ENCODE measurements at places on chromosomes 12 and 14.

- DNase-seq, result no peak
Measured at GRCh38 chr12:106205208-106206069, 42.4 kb downstream of the CKAP4 start.

DNA sequence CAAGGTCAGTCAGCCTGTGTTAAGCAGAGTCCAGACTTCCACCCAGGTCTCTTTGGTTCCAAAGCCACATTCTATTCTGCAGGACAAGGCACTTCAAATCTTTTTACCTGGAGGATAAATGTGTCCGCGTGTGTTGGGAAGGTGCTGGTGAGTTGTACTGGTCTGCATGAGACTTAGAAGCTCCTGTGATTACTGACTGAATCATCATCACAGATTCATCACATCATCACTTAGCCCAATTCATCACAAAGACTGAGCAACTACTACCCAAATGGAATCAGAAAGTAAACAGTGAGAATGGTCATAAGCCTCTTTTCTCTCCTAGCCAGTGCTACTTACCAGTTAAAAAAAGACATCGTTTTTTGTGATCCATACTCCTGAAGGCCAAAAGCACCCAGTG lies 5.3 kb downstream of the SLC15A5 start:
- DNase-seq, result no peak

DNA sequence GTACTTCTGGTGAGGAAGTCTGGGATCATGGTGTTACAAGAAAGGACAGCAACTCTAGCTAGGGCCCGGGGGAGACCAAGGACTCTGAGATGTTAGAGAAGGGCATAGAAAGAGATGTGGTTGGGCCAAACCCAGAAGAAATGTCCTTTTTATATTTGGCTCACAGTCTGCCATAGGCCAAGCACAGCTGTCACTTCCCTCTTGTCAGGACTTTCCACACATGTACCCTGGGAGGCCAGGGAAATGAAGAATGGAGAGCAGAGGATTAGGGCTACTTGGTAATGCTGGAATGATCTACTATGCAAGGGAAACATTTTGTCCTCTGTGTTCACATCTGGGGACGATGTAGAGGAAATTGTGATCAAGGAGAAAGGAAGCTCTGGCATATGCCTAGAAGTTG lies 9.2 kb downstream of the MYO1A start:
- DNase-seq, result no peak

GRCh38 chr12:5102261-5102789 lies 58.6 kb downstream of the KCNA5 start:
- DNase-seq, result no peak

GRCh38 chr12:60231976-60232907 lies 636.4 kb downstream of the SLC16A7 start:
- DNase-seq, result no peak

GRCh38 chr14:61380984-61381383 lies 59.6 kb downstream of the PRKCH start:
- DNase-seq, result no peak

DNA sequence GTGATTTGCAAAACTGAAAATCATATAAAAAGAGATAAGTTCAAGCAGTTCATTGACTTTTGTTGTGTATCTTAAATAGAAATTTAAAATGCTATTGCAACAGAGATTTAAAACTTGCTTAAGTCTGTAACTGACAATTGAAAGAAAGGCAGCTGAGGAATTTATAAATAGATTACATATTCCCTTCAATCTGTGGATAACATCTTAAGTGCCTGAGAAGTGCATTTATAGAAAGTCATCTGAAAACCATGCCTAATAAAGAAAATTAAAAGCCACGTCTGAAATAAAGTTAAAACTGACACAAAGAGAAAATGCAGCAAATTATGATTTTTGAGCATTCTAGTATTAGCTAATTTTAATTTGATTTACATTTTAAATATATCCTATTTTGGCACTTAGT lies 479.8 kb downstream of the MDGA2 start:
- no peak for DNase-seq

GRCh38 chr14:20551606-20552005 lies 9.2 kb downstream of the RNASE9 start:
- no peak for DNase-seq

GRCh38 chr12:15933751-15934150 lies 22.6 kb downstream of the DERA start:
- no peak for DNase-seq

DNA sequence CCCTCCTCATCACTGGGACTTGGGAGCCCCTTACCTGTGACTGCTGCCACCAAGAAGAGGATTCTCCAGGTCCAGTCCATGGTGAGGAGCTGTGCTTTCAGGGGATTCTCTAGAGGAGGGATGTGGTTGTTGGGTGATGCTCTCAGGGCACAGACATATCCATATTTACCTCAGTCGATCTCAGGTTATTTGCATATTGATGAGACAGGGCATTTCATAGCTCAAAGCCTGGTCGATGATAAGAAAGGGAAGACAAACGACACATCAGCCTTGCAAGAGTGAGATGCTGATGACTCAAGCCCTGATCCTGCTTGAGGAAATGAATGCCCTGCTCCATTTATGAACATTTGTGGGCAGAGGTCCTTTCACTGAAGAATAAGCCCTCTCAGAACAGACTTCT lies 981.0 kb downstream of the TMEM121 start:
- no peak for DNase-seq

DNA sequence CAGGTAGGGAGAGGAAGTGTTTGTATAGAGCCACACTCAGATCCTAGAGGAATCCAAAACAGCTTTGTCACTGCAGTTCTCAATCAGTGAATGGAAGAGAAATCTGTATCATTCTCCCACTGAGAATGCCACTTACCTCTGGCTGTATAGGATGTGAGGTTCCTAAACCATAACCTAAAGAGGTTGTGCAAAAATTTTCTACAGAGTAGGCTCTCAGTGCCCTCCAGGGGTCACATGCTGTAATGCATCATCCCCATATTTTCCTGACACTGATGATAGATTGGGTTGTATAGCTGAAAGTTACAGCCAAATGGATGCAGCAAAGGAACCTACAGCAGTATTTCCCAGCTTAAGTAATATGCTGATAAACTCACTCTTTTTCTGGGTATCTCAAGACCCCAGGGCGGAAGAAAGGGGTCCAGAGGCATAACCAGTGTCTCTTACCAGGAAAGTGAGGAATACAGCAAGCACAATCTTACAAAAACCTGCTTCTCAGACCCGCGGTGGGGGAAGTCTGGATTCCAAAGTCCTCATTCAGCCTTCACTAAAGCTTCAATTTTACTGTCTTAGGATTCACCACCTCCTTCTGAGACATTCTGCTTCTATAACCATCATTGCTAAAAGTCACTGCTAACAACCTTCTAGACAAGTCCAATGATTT lies 3.8 kb downstream of the BCDIN3D start:
- DNase-seq, result no peak

DNA sequence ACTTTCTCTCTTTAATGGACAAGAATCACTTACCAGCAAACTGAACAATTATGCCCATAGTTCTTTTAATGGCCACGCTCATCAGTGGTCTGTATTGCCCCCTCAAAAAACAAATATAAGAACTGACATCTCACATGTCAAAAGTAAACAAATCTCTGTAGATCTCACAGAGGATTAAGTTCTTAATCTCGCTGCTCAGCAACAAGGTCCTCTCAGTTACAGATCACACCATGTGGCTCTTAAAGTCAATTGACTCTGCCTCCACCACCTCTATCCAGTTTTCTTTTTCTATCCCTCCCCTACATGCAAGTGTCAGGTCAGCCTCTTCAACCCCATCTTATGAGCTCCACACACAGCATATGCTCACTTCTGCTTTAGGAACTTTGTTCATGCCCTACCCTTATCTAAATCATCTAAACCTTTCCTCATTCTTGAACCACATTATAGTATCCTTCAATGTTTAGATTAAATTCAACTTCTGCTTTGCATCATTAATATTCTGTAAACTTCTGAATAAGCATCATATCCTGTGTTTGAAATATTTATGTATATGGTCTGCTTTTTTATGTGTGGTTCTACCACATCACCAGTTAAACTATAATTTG lies 7.2 kb downstream of the ADAM20 start:
- no peak for DNase-seq

GRCh38 chr14:64266239-64266638 lies 27.9 kb downstream of the ESR2 start:
- no peak for DNase-seq

DNA sequence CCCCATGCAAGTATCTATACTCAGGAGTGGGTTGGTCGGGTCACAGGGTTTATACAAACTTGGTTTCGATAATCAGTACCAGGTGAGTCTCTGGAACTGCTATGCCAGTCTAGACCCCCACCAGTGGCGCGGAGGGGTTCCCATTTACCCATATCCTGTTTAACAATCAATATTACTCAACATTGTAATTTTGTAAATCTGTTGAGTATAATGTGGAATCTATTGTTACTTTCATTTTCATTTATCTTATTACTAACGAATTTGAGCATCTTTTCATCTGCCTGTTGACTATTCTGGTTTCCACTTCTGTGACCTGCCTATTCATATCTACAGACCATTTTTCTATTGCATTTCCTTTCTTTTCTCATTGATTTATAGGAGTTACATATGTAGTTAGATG lies 275.2 kb upstream of the CRY1 start:
- DNase-seq, result peak; percentile 53

DNA sequence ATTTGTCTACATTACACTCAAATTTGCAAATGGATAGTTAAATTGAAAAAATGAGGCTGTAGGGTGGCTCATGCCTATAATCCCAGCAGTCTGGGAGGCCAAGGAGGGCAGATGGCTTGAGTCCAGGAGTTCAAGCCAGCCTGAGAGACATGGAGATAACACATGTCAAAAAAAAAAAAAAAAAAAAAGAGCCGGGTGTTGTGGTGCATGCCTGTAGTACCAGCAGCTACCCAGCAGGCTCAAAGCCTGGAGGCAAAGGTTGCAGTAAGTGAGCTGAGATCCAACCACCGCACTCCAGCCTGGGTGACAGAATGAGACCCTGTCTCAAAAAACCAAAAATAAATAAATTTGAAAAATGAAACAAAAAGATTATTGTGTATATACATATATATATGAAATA lies 119.9 kb upstream of the MGAT4C start:
- DNase-seq, result no peak

DNA sequence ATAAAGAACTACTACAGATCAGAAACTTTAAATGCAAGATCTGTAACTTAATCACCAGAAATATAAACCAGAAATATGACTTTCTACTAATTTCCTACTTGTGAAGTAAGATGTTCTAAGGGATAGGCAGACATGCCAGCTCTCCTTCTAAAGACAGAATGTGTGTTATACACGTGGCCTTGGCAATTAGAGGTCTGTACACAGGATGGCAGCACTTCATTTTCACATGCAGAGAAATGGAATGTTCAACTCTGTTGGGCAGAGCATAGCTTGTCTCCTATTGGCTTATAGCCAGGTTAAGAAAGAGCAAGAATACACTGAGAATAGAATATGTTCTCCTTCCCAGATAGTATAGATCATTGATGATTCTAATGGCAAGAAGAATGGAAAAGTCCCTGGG lies 403.8 kb downstream of the DAD1 start:
- no peak for DNase-seq

DNA sequence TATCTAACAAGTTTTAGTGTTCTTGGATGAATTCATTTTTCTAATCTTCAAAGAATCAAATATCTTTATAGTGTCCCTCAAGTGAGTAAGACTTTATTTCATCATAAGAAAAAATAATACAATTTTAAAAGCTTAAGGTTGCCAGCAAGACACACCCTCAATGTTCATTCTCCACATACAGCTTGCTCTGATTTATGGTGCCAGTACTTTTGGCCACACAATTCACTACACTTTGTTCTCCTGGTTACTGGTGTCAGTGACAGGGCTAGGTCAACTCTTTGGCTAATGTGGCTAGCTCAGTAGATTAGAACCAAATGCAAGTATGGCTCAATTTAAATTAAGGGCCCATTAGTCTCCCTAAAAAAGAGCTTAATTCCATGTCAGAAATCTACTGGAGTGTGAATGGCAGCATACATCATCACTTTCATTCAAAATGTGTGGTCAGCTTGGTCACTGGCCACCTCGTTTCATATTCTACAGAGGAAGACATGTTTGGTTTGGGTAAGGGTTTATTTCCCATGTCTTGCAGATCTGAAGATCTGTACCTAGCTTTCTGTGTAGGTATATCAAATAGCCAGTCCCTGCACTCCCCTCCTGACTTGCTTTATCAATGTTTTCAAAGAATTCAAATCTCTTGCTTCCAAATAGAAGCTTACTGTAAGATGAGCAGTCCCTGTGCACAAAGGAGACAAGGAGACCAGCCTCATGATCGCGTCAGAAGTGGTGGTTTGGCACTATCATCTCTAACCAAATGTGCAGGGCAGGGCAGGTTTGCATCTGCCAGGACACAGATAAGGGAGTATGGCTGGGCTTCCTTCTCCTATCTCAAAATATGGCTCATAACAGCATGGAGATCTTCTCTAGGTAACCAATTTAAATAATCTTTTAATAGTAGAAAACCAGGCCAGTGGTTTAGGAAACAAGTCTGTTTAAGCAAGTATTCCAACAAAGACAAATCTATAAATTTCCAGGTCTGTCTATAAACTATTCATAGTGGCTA lies 31.3 kb downstream of the HECTD4 start:
- DNase-seq, result no peak

DNA sequence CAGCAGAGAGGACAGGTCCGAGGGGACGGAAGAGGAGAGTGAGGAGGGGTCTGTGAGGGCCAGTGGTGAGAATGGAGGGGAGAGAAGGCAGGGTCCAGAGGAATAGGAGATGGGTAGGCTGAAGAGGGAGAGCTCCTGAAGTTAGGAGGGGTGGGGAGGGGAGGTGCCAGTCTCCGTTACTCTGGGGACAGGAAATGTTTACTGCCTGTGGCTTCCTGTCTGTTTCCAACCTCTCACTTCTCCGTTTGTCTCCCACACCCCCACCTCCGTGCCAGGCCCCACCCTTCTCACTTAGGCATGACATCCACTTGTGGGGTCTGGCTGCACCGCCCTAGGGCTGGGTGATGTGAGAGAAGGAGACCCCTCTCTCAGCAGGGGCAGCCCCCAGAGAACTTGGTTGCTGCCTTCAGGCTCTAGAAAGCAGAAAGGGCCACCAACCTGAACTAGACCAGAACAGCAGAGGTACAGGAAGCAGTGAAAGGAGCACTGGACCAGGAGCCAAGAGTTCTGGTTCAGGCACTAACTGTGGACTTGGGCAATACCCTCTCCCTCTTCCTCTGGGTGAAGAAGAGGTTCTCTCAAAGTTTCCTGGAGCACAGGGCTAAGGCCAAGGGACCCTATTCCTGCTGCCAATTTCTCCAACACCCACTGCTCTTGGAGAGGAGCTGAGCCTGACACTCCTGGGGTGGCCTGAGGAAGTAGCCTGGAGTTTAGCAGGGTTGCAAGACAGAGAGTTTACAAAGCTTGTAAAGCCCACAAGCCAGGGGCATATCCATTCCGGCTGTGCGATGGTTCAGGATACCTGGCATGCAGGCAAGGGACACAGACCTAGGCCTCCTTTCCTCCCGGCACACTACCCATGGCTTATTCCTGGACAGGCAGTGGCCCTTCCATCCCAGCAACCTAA lies 5.5 kb downstream of the ITGA5 start:
- peak; percentile 51 for DNase-seq

DNA sequence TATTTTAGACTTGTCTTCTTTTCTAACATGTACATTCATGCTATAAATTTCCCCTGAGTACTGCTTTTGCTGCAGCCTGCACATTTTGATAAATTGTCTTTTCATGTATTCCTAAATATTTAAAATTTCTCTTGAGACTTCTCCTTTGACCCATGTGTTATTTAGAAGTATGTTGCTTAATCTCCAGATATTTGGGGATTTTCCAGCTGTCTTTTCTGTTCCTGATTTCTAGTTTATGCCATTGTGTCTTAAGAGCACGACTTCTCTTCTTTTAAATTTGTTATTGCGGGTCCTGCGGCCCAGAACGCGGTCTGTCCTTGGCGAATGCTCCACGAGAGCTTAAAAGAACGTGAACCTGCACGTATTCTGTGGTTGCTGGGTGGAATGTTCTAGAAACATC lies 136.4 kb downstream of the KIF26A start:
- no peak for DNase-seq

- DNase-seq, result no peak
Measured at GRCh38 chr12:50571786-50572185, 67.0 kb downstream of the DIP2B start.

Measured in stimulated activated CD4-positive, alpha-beta T cell treated with anti-CD3 and anti-CD28 coated beads, Interleukin-4, amount 100 ng/mL, for 1 hour (primary cell).